ENCODE measurements at places on chromosomes 7 and 10. TPM values are rescaled to one million over a fixed set of nuclear protein-coding genes. Genes with fewer than 3 reads are reported as not detected.

- DNase-seq = no peak
These were observed 132.5 kb downstream of the NT5C2 start for GRCh38 chr10:103060575-103060974.

DNA sequence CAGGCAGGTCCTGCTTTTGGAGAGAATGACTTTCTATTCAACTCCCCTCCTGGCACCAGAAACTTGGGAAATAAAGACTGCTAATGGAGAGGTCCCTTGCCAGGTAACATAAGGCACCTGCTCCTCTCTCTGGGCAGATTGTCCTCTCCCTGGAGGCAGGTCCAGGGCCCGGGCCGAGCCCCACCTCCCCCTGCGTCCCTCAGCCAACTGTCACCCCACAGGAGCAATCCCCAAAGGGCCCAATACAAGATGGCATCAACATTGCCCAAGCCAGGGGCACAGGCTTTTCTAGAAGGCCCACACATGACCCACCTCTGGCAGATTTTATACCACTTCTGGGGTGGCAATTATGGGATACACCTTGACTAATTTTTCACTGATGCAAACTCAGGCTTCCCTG, 145.2 kb downstream of the HERPUD2 start:
- DNase-seq = no peak

GRCh38 chr7:151803841-151804240, 73.1 kb downstream of the PRKAG2 start:
- DNase-seq = no peak

Gene FZD8
- total RNA-seq = 8.2 TPM

Gene STRIP2
- total RNA-seq = 4.1 TPM

Gene TWNK
- total RNA-seq = 3.2 TPM

Data from urinary bladder (tissue), 4 donors.